ENCODE measurements at places on chromosomes 2 and 18. TPM values are rescaled to one million over a fixed set of nuclear protein-coding genes. Genes with fewer than 3 reads are reported as not detected.

Gene SULT1C4
- total RNA-seq: 3.2 TPM

Gene IL36B
- not detected for total RNA-seq

- H3K4me1 ChIP-seq: peaks cover 5% of the 10 kb centered on the region
- no peak for DNase-seq
- H3K27ac ChIP-seq: no peak overlapping the region
- H3K4me3 ChIP-seq: no peak overlapping the region
Observed at GRCh38 chr2:69184224-69184623, 171.2 kb downstream of the ANTXR1 start.

Gene AQP12A
- not detected for total RNA-seq

Gene ALMS1
- total RNA-seq: 40.0 TPM

DNA sequence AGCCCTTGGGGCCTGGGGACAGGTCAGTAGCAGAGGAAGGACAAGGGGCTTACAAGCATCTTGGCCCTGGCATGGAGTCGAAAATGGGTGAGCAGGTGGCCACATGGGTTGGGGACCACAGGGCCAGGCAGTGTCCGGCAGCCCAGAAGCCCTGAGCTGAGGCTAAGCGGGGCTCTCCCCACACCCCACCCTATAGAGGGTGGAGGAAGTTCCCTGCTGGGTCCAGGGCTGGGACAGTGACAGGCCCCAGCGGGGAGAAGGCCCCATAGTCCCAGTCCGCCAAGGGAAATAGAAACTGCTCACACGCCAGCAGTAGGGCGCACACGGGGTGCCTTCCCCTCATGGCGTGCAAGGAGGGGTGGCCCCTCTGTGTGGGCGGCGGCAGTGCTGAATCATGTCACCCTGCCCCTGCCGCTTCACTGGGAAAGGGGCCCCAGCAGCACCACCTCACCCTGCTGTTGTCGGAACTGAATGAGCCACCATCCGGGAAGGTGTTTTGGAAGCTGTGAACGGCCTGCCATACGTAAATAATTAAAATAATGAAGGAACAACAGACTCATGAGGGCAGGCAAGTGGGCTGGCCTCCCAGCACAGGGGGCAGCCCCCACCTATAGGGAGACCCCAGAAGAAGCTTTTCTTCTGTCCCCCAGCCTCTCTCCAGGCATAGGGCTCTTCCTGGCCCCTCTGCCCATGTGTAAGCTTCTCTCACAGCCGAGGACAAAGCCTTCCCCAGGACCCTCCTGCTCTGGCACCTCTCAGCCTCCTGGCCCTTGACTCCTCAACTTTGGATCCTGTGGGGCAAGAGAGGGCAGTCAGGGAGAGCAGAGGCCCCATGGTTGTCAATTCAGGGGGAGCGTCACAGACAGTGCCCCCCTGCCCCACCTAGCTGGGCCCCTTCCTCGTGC, 12.7 kb upstream of the DUSP2 start:
- H3K36me3 ChIP-seq: no peaks in the 10 kb centered on the region
- no peak overlapping the region for H3K4me3 ChIP-seq
- no peak overlapping the region for H3K27ac ChIP-seq
- H3K4me1 ChIP-seq: no peaks in the 10 kb centered on the region
- H3K27me3 ChIP-seq: no peaks in the 10 kb centered on the region

- no peaks in the 10 kb centered on the region for H3K27me3 ChIP-seq
- no peak for DNase-seq
- no peak overlapping the region for H3K4me3 ChIP-seq
- H3K27ac ChIP-seq: no peak overlapping the region
- H3K36me3 ChIP-seq: no peaks in the 10 kb centered on the region
Observed at GRCh38 chr18:47284721-47285395, 33.4 kb upstream of the SKOR2 start.

- H3K27ac ChIP-seq: no peak overlapping the region
- no peaks in the 10 kb centered on the region for H3K27me3 ChIP-seq
- no peak for DNase-seq
- H3K36me3 ChIP-seq: no peaks in the 10 kb centered on the region
- H3K4me3 ChIP-seq: no peak overlapping the region
Observed at GRCh38 chr2:24521162-24521857, 30.3 kb downstream of the NCOA1 start.

Gene RAX
- not detected for total RNA-seq

Gene GCG
- total RNA-seq: not detected

Gene NT5C1B
- not detected for total RNA-seq

DNA sequence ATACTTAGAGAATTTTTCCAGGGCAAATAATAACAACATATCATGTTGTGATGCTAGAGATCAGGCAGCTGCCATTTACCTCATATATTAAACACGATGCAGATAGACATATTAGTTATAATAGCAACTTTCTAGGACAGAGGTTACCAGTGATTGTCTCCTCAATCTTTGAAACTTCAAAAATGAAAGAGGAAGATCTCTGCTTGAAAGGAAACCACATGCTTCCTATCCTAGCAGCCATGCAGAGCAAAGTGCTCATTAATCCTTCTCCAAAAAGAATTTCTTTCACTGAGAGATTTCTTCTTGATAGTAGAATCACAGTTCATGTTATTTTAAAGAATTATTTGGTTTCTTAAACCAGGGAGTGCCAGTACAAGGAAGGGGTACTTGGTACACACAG, 317.2 kb downstream of the CPS1 start:
- DNase-seq: no peak
- H3K27me3 ChIP-seq: no peaks in the 10 kb centered on the region
- H3K36me3 ChIP-seq: no peaks in the 10 kb centered on the region
- no peak overlapping the region for H3K4me3 ChIP-seq
- no peaks in the 10 kb centered on the region for H3K4me1 ChIP-seq
- no peak overlapping the region for H3K27ac ChIP-seq

GRCh38 chr2:12062053-12062395, 315.6 kb downstream of the LPIN1 start:
- no peak for DNase-seq
- H3K27me3 ChIP-seq: no peaks in the 10 kb centered on the region
- H3K4me3 ChIP-seq: no peak overlapping the region
- H3K4me1 ChIP-seq: no peaks in the 10 kb centered on the region
- H3K36me3 ChIP-seq: no peaks in the 10 kb centered on the region

GRCh38 chr2:123363826-123364225, 661.3 kb upstream of the CNTNAP5 start:
- no peak overlapping the region for H3K4me3 ChIP-seq
- DNase-seq: no peak
- H3K4me1 ChIP-seq: no peaks in the 10 kb centered on the region
- no peaks in the 10 kb centered on the region for H3K36me3 ChIP-seq
- no peak overlapping the region for H3K27ac ChIP-seq

GRCh38 chr2:113767811-113768460, 11.5 kb upstream of the SLC35F5 start:
- no peaks in the 10 kb centered on the region for H3K36me3 ChIP-seq
- H3K4me3 ChIP-seq: no peak overlapping the region
- no peak for DNase-seq
- no peaks in the 10 kb centered on the region for H3K4me1 ChIP-seq

Gene IL1RL2
- total RNA-seq: 2.2 TPM

GRCh38 chr18:48675352-48675761, 136.5 kb downstream of the CTIF start:
- H3K4me1 ChIP-seq: peaks cover 6% of the 10 kb centered on the region
- peaks cover 8% of the 10 kb centered on the region for H3K36me3 ChIP-seq
- H3K4me3 ChIP-seq: no peak overlapping the region
- DNase-seq: peak; percentile 92
- no peaks in the 10 kb centered on the region for H3K27me3 ChIP-seq

DNA sequence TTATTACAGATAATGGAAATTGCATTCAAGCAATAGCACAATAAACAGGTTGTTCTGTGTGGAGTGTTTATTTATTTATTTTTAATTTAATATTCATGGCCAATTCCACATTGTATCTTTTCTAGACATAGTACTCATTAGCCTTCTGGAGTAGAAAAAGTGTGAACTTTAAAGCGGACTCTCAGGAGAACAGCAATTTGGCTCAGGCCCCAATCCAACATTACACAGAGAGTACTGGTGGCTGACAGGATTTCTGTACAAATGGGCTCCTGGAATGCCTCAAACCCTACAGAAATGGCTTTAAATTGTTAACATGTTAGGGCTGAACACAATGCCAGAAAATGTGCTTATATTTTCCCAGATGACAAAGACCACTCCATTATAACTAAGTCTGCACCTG, 533.9 kb upstream of the NXPH2 start:
- no peak overlapping the region for H3K27ac ChIP-seq
- no peak overlapping the region for H3K4me3 ChIP-seq
- H3K27me3 ChIP-seq: no peaks in the 10 kb centered on the region
- H3K4me1 ChIP-seq: no peaks in the 10 kb centered on the region
- no peaks in the 10 kb centered on the region for H3K36me3 ChIP-seq

DNA sequence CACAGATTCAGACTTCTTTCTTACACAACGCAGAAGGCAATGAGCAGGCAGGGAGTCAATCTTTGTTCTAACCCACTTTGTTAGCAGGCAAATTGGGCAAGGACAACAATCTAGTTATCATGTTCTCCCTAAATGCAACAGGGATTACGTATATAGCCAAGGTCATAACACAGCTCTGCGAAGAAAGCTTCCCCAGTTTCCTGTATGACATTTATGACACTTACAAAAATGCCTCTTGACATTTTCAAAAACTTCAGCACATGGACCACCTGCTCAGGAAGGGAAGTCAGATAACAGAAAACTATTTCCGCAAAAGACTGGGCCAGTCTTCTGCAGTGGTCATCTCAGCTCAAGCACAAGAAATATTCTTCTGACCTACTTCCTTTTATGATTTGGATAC, 106.1 kb downstream of the IRS1 start:
- H3K4me3 ChIP-seq: no peak overlapping the region
- no peak for DNase-seq
- no peak overlapping the region for H3K27ac ChIP-seq
- H3K4me1 ChIP-seq: peaks cover 7% of the 10 kb centered on the region
- H3K36me3 ChIP-seq: no peaks in the 10 kb centered on the region

Gene ZAP70
- 4.4 TPM for total RNA-seq

DNA sequence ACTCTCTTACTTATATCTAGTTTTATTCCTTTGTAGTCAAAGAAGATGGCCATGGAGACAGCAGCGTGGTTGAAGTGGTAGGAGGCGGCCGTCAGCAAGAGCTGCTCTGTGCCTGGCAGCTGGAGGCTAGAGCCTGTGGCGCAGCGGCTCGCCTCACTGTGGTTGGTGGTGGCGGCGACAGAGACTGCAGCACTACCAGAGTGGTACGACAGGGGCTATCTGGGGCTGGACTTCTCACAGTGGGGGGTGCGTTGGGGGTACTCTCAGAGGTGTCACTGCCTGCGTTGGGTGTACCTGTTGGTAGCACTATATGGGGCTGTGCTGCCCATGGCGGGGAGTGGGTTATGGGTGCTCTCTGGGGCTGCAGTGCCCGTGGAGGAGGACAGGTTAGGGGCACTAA, 8.5 kb upstream of the ANKRD62 start:
- no peak overlapping the region for H3K27ac ChIP-seq
- H3K4me3 ChIP-seq: no peak overlapping the region
- peaks cover 13% of the 10 kb centered on the region for H3K4me1 ChIP-seq
- H3K27me3 ChIP-seq: no peaks in the 10 kb centered on the region
- H3K36me3 ChIP-seq: no peaks in the 10 kb centered on the region
- DNase-seq: no peak

DNA sequence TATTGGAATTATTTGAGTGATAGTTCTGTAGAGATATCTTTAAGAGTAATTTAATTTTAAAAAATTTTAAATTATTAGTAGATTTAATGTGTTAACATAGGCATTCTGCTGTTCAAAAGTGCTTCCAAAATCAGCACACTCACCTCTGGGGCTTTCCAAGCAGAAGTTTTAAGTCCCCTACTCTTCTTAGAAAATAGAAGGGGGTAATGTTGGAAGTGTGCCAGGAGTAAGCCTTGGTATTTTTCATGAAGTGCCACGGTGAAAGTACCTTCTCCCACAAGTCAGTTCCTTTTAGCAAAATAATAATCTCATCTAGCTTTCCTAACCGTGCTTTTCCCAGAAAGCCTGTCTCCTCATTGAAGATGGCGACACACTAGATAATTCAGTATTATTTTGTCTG, 3.9 kb upstream of the TNFRSF11A start:
- H3K36me3 ChIP-seq: no peaks in the 10 kb centered on the region
- no peak overlapping the region for H3K4me3 ChIP-seq
- H3K4me1 ChIP-seq: peaks cover 8% of the 10 kb centered on the region
- no peak for DNase-seq

- peaks cover 50% of the 10 kb centered on the region for H3K4me1 ChIP-seq
- H3K4me3 ChIP-seq: no peak overlapping the region
- no peaks in the 10 kb centered on the region for H3K27me3 ChIP-seq
Observed at GRCh38 chr2:218403810-218404209, 4.1 kb downstream of the CTDSP1 start.

Gene CAPN13
- not detected for total RNA-seq

DNA sequence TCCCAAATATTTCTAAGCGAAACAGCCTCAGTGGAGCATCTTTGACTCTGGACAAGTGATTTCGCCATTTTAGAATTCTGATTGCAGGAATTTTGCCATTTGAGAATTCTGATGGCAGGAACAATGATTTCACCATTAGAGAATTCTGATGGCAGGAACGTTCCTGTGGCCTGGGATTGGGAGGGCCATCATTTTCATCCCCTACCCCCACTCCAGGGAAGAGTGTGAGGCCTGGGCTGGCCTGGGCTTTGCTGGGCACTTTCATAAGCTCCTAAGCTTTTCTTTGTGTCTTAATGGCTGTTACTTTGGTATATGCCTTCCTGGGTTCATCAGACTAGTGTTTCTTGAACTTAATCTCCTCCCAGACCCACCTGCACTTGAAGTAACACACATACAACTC, 129.3 kb upstream of the EPAS1 start:
- DNase-seq: no peak
- no peaks in the 10 kb centered on the region for H3K36me3 ChIP-seq
- H3K27me3 ChIP-seq: no peaks in the 10 kb centered on the region
- H3K4me1 ChIP-seq: peaks cover 25% of the 10 kb centered on the region
- no peak overlapping the region for H3K4me3 ChIP-seq

- H3K4me1 ChIP-seq: no peaks in the 10 kb centered on the region
- H3K4me3 ChIP-seq: no peak overlapping the region
- no peak for DNase-seq
- no peak overlapping the region for H3K27ac ChIP-seq
Observed at GRCh38 chr2:129277585-129277981, 701.9 kb upstream of the RAB6C start.

Gene HOXD13
- not detected for total RNA-seq

DNA sequence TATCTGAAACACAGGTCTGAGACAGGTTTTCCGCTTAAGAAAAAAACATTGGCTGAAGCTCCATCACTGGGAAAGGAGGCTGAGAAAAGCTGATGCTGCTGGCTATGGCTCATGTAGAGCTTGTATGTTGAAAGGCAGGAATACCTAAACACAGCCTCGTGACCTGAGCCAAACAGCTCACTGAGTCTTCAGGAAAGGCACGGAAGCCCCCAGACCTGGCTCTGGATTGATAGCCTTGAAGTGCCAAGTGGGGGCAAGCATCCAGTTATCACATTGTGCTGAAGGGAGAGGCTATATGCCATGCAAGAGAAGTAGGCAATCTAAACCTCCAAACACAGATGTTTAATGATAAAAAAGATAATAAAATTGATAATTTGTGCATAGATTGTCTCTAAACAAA, 21.9 kb downstream of the CYTIP start:
- no peaks in the 10 kb centered on the region for H3K27me3 ChIP-seq
- H3K36me3 ChIP-seq: no peaks in the 10 kb centered on the region
- H3K27ac ChIP-seq: no peak overlapping the region
- no peak overlapping the region for H3K4me3 ChIP-seq
- no peak for DNase-seq

Measured in thyroid gland (tissue), 4 donors.